ENCODE measurements at places on chromosomes 2 and 18.

GRCh38 chr2:77397763-77398162 lies 124.4 kb downstream of the LRRTM4 start:
- DNase-seq = no peak

DNA sequence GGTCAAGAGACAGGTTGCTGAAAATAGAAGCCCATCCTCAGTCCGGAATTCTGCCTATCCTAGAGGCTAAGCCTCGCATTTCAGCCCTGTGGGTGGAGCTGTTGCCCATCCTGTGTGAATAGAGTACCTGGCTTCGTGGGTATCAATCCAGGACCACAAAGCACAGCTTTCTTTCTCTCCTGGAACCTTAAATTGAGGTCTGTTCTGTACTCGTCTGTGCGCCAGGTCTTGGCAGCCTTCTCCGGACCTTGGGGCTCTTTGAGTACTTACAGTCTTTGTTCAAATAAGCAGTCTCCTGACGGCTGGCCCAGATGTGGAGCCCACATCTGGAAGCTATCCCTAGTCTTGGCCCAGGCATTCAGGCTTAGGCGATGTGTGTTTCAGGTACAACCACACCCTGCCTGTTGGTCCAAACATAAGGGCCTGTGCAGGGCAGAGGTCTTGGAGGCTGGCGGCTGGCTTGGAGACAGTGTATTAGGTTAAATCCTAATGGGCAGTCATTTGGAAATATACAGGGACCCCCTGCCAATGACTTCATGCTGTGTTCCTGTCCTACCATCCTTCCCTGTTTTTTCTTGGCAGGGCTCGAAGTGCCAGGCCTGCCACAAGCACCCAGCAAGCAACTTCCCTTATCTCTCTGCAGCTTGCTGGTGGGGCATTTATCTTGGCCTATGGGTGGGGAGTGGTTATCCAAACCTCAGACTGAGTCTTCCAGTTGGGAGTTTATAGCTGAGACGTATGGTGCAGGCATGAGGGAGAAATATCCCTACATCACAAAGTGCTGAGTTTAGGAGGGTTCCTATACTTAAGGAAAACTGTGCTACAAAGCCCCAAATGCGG lies 294.1 kb downstream of the BCL2 start:
- DNase-seq = no peak

DNA sequence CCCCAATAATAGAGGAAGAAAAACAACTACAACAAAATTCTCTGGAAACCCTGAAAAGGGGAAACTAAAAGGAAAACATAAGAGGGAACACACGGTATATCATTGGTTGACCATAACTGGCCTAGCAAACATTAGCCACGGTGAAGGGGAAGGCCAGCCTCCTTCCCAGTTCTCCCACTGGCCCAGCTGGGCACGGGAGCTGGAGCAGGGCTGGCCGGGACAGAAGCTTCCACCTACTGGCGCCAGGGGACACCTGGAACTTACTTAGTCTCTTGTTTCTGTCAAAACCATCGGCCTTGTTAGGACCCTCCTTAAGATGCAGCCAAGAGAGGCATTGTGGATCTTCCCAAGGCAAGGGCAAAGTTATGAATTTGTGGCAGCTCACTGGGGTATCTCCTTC lies 56.1 kb upstream of the DLGAP1 start:
- DNase-seq = no peak

- no peak for DNase-seq
Observed at GRCh38 chr2:70793450-70793849, 3.0 kb upstream of the FIGLA start.

GRCh38 chr2:74212702-74213410 lies 14.4 kb downstream of the MTHFD2 start:
- no peak for DNase-seq

DNA sequence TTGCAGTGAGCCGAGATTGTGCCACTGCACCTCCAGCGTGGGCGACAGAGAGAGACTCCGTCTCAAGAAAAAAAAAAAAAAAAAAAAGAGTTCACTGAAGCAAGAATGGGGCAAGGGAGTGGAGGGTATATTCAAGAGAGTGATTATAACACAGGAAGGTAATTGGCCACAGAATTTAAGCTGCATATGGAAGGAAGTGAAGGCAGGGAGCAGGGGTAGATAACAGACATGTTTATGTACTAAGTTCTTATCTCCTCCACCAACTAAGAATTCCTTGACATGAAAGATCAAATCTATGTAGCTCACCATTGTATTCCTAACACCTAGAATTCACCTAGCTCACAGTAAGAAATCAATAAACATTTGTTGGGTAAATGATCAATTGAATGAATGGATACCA lies 37.3 kb downstream of the GKN2 start:
- DNase-seq = no peak

DNA sequence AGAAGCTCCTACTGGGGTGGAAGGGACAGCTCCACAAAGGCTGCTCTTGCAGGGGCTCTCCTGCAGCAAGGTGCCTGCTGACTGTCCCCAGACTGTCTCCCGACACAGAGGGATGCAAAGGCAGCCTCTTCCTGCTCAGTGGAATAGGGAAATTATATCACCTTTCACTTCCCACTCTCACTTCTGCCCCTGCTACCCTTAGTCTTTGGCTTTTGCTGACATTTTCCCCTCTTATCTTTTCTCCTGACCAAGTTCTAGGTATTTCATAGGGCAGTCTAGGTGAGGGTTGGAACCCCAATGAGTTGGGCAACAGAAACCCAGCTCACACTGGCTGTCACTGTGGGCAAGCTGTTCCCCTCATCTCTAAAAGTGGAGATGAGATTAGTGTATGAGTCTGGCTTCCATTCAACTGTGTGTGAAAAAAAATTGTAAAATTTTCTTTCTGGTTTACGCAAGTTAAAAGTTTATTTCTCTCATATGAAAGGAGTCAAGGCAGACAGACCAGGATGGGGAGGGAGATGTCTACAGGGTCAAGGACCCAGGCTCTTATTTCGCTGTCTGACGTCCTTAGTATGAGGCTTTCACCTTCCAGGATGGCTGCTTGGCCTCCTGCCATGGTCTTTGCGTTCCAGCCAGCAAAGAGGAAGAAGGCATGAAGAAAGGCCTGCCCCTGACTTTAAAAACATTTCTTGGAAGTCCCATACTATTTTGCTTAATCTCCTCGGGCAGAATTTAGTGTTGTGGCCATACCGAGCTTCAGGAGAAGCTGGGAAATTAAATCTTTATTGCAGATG lies 7.5 kb upstream of the MOCOS start:
- DNase-seq = no peak

DNA sequence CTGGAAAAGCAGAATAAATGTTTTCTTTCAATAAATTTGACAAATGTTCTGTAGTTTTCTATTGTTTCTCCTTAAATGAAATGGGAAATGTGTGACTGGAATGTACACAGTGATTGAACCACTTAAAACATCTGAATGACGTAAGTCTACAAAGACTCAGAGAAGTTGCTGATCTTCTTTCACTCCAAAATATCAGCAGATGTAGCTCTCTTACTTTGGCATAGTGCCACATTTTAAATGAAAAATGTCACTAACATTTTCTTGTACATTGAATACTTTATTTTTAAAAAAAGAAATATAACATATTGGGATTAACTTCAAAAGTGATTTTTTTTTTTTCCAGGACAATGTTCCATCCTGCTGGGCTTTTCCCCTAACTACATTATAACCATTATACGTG lies 565.6 kb downstream of the TMEM182 start:
- DNase-seq = no peak

DNA sequence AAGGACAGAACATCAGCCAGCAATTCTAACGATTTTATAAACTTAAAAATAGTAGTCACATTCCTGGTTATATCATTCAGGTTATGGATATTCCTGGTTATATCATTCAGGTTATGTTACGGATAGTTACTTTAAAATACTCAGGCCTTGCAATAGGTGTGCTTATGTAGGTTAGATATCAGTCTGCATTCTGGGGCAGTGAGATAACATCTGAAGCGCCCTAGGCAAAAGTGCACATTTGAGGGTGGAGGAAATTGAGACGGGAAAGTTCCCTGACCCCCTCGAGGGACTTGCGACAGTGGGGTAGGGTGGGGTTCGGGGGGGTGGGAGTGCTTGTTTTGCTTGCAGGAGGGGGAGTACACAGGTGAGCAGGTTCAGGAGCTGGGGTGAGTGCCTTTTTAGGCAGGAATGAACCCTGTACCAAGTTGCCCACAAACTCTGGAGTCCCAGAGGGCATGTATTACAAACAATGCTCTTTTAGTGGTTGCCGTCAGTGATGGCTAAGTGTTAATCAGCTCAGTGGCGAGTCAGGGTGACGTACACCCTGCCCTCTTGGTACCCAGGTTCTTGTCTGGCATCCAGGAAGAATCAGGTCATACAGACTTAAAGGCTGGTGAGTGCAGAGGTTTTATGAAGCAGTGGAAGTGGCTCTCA lies 31.8 kb downstream of the CREG2 start:
- no peak for DNase-seq

DNA sequence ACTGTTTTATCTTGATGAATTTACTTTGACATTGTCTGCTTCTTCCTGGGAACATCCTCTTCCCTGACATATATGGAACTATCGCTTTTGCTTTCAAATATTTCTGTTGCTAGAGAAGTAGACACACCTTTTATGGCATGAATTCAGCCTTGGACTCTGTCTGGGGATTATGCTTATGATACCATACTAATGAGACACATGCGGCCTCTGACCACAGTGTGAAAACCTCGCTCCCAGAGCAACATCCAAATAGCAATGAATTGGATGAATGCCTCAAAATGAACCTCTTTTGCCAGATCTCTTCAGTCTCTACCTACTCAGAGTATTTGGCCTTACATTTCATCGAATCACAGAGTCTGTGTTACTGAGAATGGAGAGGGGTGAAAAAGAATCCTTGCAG lies 70.9 kb downstream of the PIEZO2 start:
- no peak for DNase-seq

DNA sequence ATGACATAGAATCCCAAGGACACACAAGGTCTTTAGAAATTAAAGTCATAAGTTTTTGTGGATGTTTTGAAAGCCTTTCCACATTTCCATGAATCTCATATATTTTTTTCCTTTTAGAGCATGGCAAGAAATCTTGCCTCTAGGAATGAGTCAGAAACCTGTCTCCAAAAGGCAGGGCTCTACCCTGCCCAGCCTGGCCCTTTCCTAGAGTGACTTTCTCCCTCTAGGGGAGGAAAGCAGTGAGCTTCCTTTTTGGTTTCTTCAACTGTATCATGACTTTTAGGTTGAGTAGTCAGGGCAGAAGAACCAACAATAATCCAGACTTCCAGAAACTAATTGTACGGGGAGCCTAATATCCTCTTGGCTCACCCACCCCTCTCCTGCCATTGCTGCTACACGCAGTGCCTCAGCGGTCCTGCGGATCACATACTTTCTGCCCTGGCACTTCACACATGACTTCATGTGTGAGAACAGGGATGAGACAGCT lies 300.3 kb downstream of the AGPS start:
- DNase-seq = no peak

DNA sequence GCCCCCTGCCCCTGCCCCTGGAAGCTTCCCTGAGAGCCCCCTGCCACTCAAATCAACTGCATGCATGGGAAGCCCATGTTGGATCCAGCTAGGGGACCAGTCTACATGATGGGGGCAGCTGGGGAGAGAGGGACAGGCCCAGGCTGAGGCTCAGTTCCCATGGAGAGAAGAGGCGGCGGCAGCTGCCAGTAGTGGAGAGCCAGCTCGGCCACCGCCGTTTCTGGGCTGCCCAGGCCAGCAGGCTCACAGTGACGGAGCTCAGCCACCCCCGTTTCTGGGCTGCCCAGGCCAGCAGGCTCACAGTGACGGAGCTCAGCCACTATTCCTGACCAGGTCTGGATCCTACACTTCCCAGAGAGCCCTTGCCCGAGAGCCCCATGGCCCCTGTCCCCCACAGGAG lies 3.6 kb downstream of the MAB21L4 start:
- no peak for DNase-seq

DNA sequence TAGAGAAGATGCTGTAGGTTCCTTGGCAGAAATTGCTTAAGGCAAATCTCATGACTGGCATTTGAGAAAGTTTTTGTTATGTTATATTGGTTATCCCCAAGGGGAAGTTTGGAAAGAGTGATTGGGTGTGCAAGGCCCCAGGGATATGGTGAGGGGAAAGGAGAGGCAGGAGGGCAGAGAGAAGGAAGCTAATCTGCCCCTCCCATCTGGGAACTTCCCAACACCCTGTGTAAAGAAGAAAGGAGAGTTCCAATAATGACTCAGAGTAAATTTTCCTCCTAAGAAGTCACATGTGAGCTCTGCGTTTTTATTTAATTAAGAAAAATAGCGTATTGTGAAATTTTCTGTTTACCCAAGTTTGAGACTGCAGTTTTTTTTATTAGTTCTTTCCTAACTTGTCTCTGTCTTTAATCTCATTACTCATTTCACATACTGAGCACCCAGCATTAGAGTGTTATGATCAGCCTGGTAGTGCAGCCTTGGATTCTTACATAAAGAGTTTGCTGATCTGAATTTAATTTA lies 3.1 kb upstream of the KYNU start:
- no peak for DNase-seq

DNA sequence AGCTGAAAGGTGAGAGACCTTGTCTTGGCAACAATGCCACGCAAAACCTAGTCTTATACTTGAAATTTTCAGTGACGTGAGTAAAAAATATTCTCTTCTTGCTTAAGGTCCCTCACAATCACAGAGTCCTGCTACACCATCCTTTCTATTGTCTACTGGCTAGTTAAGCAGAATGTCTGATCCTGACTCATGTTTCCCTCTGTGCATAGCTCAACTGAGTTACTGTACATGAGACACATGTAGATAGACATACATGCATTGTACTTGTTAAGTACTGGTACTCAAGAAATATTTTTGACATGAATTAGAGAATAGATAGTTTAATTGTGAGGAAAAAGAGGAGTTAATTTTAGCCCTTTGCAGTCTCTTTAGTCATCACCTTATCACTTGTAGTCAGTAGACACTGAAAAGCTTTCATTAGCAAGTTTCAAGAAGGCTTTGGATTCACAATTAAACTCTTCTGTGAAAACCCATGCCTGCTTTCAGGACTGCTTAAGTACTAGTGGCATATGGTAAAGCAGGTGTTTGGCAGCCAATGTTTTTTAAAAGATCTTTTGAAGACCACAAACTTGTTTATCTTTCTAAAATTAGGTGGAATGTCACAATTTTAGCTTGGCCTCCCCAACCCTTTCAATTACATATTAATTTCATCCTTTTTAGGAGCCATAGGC lies 158.7 kb upstream of the CCDC150 start:
- DNase-seq = no peak

GRCh38 chr18:58991167-58991798 lies 126.6 kb downstream of the ZNF532 start:
- DNase-seq = no peak

GRCh38 chr2:120854766-120855530 lies 119.3 kb downstream of the GLI2 start:
- DNase-seq = no peak

DNA sequence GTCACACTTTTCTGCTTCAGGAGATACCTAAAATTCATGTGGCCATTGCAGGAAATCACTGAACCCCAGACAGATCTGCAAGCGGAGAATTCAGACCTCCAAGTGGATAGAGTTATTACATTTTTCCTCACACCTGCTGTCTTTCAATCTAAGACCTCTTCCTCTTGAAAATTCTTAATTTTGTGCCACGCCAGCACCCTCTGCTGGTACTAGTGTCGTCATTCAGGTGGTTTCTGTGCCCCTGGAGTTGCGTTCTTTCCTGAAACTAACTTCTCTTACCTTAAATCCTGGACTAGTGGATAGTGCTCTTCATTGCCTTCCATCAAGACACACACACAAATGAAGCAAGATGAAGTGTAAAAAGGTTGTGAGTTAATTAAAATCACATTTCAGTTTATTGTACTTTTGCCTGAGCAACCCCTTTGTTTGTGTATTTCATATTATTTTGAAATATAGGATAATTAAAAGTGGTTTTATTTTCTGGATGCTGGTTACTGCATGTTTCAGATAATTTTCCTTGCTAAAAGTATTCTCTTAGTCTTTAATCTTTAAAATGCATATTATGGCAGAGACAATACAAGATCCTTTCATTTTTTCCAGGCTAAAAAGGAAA lies 1.6 kb upstream of the DNER start:
- DNase-seq = peak; percentile 18
